Stimulated activated CD4-positive, alpha-beta T cell treated with anti-CD3 and anti-CD28 coated beads, Interleukin-1b, Interleukin-23, amount 100 ng/mL, for 1 hour (primary cell): ENCODE measurements at places on chromosomes 6 and 20.

- no peak for DNase-seq
These were observed 58.6 kb downstream of the NOL4L start for GRCh38 chr20:32526541-32526940.

- no peak for DNase-seq
These were observed 2.2 kb upstream of the STXBP5 start for GRCh38 chr6:147201885-147202515.

DNA sequence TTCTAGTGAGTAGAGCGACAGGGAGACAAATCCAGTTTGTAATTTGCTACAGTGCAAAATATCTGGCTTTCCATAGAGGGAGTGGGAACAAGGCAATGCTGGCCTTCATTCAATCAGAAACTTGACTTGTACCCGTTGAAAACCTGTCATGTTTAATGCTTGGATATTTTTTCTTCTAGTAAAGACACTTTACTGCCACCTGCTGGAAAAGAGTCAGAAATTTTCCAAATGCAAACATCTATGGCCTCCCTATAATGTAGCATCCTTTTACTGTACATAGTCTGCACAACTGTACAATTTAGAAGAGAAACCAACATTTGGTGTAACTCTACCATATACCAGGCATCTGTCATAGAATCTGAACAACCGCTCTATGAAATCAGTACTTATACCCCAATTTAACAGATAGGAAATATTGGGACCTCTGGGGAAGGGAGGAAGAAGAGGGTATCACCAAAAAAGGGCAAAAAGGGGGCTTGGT is 16.7 kb upstream of the TBC1D20 start:
- no peak for DNase-seq

DNA sequence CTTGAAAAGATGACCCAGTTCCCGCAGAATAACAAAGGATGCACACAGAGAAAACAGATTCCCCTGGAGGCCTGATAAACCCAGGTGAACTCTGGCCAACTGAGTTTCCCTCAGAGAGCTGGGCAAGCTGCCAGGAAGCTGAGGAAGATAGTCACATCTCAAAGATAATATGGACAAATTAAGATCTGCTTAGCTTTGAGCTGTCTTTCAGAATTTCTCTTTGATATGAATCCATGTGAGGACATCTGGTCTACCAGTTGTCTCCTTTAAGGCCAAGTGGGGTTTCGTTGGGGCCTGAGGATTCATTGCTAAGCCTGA is 59.5 kb downstream of the ID4 start:
- no peak for DNase-seq

DNA sequence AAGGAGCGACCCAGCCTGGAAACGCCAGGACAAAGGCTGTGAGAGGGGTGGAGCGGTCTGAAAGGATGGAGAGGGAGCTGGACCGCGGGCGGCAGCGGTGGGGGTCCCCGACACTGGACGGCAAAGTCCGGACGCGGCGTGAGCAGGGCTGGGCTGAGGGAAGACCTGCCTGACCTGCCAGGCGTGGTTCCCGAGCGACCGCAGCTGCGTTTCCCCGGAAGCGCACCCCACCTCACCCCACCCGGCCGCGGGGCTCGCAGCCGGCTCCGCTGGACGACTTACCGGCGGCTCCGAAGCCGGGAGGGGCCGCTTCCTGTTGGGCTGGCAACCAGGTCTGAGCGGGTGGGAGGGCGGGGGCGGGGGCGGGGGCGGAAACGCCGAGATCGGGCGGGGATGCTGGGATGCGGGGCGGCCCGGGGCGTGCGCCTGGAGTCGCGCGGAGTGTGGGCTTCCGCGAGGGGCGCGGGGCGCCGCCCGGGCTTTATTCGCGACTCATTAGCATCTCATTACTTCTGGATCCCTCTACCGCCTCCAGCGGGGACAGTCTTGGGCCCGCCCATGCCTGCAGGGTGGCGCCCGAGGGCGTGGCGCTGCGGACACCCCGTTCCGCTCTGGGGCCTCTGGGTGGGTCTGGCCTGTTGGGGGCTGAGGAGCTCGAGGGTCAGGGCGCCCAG is at the start of gene MICAL1:
TSS of gene MICAL1 (minus strand) at position 336 of the 674 bp plus-strand sequence. CDS start 1,576 bp downstream, outside the sequence.
- no peak for DNase-seq

GRCh38 chr6:143037470-143037869 is 23.2 kb upstream of the AIG1 start:
- DNase-seq, result no peak

DNA sequence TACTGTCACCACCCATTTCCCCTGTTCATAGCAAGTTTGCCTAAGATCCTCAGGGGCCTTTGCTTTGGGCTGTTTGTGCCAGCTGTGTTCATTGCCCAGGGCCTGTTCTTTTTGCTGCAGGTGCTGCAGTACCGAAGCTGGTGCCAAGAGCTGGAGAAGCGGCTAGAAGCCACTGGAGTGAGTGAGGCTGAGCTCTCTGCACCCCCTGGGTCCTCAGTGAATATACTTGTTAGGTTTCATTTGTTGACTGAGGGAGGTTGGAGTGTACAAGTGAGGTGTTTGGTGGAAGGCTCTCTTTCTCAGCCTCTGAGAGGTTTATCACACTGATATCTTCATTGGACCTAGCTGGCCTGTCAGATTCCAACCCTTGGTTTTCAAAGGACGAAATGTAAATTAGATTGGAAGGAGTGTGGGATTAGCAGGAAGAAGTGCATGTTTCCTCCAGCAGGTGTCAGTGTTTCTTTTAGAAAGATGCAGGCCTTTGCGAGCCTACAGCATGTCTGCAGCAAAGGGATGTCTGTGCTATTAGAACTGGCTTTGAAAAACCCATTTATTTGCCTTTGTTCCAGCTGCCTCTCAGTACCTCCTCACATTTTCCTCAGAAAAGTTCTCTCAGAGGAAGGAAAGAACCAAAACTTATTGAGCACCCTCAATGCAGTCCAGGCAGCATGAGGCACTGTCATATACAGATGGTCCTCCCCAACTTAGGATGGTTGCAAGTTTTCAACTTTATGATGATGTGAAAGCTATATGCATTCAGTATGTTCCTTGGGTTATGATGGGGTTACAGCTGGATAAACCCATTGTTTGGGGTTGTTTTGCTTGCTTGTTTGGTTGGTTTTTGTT is 8.3 kb downstream of the CEP250 start:
- DNase-seq, result peak; percentile 15
